D341Med (cell line): ENCODE measurements at places on chromosomes 1 and 21.

DNA sequence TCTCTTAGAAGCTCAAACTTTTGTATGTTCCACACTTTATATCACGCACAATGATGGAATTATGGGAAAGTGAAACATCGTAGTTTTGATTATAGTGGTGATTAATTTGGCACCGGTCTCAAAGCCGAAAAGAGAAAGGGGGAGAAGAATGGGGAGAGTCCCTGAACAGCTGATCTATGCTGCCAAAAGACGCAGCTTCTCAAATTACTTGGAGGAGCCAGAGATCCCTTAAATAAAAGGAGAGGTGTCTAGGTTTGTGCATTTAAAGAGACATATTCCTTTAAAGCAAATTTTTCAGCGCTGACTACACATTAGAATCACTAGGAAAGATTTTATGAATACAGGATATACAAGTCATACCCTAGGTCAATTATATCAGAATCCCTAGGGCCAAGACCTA is 599.6 kb upstream of the ADAMTS5 start:
- DNase-seq, result no peak

DNA sequence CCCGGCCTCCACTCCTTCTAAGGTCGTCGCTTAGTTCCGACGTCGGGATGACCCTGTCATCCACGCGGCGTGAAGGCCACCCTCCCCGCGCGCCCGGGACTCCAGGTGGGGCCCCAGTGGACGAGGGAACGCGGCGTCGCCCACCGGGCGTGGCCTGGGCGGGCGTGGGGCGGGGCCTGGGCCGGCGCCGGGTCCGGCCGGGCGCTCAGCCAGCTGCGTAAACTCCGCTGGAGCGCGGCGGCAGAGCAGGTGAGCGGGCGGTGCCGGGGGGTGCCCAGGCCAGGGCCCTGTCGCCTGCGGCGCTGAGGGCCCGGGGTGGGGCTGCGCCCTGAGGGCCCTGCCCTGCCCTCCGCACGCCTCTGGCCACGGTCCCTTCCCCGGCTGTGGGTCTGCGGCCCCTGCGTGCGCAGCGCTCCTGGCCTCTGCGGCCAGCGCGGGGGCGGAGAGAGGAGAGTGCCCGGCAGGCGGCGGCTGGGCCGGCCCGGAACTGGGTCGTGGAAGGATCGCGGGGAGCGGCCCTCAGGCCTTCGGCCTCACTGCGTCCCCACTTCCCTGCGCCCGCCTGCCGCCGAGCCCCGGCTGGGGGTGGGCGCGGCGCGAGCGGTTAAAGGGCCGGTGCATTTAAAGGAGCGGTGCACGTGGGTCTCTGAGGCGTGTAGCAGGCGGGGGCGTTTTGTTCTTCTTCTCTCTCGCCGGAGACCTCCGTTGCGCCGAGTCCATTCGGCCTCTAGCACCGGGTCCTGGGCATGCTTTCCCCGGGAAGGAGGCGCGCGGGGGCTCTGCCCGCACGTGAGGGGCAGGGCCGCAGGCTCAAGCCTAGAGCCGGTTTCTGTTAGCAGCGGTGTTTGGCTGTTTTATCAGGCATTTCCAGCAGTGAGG is at the start of gene PSEN2:
TSS of gene PSEN2 (plus strand) at position 216 of the 879 bp plus-strand sequence. CDS start 11,292 bp downstream, outside the sequence.
- peak; percentile 95 for DNase-seq

DNA sequence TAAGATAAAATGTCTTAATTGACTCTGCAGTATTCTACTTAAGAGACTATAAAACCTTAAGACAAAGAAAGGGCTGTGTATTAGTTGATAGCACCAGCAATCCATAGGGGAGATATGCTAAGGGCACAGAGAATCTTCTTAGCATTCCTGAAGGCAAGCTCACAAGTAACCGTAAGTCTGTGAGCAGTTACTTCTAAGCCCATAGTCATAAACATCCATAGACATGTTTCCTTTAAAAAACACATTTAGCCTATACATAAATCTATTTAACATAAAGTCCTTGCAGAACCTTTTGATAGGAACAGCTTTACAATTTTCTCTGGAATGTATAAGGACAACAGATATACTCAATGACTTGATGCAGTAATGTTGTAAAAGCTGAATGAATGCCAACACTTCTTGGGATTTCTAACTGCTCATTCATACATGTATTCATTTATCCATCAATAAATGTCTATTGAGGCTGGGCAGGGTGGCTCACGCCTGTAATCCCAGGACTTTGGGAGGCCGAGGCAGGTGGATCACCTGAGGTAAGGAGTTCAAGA is 6.3 kb upstream of the ERRFI1 start:
- no peak for DNase-seq

DNA sequence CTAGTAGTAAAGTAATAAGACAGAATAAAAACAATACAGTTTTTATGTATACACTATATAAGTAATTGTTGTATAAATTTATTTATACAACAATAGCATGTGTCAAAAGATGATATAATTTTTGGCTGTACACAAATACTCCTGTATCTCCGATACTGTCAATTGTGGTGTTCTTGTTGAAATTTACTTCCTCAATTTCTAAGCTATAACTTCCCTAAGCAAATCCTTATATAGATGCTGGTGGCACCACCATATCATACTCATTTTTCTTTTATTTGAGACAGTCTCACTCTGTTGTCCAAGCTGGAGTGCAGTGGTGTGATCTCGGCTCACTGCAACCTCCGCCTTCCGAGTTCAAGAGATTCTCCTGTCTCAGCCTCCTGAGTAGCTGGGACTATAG is 141.0 kb upstream of the HP1BP3 start:
- no peak for DNase-seq

DNA sequence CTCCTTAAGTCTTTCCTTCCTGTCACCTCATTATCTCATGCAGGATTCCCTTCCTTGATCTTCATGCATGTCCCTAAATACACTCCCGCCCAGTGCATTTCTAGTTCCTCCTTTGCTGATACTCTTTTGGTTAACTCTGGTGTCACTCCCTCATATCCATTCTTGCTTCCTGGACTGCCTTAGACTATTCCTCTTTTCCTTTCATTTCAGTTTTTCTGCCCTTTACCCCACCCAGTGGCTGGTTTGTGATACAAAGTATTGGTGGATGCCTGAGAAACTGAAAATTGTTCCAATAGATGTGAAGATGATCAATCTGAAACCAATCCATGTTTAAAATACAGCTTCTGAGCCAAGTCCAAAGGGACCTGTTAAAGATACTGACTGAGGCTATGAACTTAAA is 553.8 kb upstream of the CAMK1G start:
- no peak for DNase-seq

- DNase-seq, result no peak
These were observed 36.4 kb downstream of the OLFML2B start for GRCh38 chr1:161987303-161987702.

DNA sequence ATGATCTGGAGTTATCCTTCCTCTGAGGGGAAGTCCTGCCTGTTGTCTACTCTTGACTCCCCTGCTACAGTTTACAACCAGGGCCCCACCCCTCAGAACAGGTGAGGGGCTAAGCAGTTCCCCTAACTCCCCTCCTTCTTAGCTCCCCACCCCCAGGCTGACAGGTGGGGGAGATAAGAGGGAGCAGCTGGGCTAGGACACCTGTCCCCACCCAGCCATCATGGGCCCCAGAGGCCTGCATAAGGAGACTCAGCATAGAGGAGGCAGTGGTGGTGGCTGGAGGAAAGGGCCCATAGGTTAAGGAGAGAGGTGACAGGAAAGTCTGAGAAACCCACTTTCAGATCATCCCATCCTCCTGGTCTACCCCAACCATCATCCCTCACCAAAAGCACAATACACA is 6.8 kb downstream of the MEF2D start:
- no peak for DNase-seq

- DNase-seq, result no peak
These were observed 448 bp upstream of the COL9A2 start for GRCh38 chr1:40317394-40318074.

DNA sequence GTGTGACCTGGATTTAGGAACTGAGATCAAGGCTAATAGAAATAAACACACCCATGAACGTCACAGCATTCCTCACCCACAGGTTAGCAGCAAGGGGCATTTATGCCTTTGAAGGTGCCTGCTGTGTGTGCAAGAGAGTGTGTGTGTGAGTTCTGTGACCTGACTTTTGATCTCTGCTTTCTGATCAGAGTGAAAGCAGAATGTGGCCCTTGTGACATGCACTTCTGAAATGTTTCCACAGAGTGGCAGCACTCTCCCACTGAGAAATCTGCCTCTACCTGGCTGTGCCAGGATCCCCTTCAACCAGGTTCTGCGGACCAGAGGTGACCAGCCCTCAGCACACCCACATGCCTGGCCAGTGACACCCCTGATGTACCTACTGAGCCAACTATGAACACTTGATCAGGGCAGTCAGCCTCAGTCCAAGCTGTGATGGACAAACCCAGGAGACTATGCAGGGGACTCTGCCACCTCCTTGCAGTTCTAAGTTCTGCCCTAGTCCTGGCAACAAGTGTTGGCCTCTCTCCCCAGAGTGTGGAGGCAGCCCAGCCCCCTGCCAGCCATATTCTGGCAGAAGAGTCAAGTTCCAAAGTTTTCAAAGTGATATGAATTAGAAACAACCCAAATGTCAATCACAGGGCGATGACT is 41.0 kb downstream of the RXRG start:
- peak; percentile 78 for DNase-seq
